Activated CD4-positive, alpha-beta memory T cell treated with anti-CD3 and anti-CD28 coated beads, Interleukin-2, amount 10 ng/mL, durations not matched to agents 7 days and 5 days (primary cell): ENCODE measurements at places on chromosomes 7 and 10.

DNA sequence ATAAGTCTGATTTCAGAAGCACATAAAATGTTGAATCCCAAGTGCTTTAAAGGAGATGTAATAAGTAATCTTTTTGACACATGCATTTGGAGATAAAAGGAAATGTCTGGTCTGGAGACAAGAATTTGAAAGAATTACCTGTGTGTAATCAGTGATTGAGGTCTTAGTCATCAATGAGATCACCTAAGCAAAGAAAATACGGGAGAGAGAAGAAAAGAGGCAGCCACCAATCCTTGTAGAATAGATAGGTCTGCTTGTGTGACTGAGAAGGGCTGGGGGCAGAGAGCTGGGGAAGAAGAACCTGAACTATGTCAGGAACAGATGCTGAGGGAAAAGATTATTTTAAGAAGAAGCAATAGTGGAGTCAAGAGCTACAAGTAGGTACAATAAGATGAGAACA, 49.3 kb upstream of the ITPRID1 start:
- DNase-seq, result no peak

DNA sequence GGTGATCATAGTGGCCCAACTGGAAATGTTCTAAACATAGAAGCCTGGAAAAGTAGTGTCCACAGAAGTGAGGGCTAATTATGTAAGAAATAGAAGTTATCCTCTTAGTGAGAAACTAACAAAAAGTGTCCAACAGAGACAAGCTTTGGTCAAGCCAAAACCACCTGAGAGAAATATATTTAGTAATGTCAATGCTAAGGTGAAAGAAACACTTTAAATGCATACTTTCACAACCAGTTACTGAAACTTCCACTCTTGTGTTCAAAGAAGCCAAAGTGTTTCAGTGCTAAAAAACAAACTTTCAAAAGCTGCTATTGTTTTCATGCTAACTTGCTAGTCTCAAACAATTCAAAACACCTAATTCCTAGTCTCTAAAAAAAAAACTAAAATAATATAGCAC, 18.1 kb downstream of the RAB11FIP2 start:
- DNase-seq, result no peak

DNA sequence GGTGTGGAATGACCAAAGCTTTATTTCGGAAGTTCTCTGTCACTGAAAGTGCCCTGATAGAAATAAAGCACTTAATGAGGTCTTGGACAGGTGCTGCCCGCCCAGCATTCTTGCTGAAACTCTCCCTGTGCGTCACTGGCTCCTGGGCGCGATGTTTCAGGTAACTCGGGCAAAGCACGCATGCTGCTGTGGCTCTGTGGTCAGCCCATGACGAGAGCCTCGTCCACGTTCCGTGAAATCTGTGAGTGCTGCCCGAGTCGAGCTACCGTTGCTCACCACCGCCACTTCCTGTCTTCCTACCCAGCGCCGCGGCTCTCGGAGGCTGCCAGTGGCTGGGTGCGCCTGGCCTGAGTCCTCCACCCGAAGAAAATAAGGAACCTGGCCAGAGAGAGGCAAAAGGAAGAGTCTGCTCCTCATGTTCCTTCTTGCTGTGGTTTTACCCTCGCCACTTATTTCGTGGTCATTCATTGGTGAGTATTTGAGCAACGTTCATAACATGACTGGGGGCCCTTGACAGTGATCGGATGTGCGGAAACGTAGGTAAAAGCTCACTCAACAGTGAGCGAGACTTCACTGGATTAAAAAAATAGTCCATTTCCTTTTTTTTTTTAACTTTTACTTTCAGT, 95.5 kb downstream of the MAP3K8 start:
- DNase-seq, result peak; percentile 90

DNA sequence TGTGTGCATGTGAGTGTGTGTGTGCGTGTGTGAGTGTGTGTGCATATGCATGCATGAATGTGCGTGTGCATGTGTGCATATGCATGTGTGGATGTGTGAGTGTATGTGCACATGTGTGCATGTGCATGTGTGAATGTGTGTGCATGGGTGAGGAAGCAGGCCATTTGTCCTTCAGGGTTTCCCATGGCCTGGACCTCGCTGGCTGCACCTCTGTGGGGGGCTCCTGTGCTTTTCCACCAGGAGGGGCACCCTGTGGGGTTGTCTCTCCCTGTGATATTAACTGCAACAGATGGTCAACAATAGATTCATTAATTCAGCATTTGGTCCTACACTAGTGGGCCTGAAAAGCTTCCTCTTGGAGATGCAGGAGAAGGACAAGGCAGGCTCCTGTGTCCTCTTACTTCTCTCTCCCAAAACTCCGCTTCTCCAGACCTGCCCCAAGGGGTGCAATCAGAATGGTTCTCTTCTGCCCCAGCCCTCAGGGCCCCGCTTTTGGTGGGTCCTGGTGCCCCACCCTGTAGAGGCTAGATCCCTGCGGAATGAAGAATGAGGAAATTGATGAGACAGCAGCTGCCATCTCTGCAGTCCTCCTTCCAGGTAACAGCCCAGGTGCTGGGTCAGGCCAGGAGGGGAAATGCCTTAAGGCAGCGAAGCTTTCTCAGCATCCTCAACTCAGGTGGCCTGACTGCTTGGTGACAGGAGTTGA, 41.5 kb upstream of the NUB1 start:
- DNase-seq, result no peak

- no peak for DNase-seq
Measured at GRCh38 chr10:74997163-74997562, 114.3 kb upstream of the SAMD8 start.

DNA sequence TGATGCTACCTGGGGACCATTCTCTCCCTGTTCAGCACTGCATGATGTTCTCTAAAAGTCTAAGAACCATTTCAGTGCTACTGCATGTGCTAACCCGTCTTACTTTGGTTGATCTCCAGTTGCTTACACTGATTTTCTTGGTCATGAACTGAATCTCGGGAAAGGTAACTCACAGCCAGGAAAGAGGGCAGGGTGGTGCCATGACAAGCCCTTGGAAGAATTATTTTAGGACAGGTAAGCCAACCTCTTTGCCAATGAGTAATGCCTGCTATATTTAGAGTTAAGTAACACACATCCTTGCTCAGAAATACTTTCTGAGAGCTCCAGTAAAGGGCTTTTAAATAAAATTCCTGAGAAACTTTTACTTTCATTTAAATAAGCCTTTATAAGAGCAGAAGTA, 126.7 kb downstream of the ARL4A start:
- no peak for DNase-seq

DNA sequence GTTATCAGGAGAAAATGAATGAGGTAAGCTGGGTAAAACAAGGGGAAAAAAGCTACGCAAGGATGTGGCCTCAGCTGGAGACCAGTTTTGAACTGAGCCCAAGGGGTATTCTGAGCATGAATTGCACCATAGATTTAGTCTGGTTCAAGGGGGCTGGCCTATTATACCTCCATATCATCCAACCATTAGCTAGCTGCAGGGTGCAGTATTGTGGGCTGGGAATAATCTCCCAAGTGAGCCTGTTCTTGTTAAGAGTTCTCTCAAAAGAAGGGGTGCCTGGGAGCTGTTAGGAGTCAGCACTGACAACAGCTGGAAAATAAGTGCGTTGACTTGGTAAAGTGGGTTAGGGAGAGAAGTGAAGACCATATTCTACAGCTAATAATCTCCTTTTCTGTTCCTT, 8.0 kb downstream of the TAS2R16 start:
- no peak for DNase-seq

DNA sequence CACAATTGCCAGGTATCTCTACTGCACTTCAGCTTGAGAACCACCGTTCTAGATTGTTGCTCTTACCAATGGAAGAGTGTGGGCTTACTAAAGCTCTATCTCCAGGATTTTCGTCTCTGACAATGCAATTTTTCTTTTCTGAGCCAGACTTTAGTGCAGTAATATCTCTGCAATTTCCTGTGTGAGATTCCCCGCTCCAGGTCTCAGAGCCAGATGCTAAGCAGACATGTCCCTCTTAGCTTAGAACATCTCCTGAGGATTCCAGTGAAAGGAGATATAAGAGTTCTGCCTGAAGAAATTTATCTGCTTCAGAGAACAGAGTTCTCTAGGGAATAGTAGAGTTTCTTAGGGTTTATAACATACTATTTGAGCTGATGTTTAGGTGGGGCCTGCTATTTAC, 82.0 kb downstream of the SND1 start:
- no peak for DNase-seq

DNA sequence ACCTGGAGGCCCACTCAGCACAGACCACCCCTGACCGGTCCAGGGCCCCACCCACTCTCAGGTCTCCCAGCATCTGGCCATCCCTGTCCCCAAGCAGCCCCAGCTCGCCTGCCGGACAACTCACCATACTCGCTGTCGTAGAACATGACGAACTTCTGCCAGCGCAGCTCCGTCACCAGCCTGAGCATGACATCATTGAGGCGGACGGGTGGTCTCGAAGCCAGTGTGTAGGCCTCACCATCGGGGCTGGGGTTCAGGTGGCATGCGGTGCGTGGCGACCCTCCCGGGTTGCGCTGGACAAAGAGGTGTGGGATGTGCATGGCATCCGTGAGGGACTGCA, 160.4 kb downstream of the GRID1 start:
- no peak for DNase-seq

- peak; percentile 87 for DNase-seq
Measured at GRCh38 chr7:129367700-129368388, 66.4 kb upstream of the STRIP2 start.

DNA sequence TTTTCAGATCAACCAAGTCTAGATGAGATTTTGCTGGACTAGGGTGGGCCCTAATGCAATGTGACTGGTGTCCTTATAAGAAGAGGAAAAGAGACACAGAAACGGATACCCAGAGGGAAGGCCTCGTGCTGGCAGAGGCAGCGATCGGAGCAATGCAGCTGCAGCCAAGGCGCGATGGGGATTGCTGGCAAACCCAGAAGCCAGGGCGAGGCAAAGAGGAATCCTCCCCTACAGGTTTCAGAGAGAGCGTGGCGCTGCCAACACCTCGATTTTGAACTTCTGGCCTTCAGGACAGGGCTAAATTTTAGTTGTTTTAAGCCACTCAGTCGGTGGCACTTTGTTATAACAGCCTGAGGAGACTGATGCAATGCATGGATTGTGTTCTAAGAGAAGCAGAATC, 157.1 kb upstream of the RHEB start:
- DNase-seq, result no peak

GRCh38 chr7:75048435-75049379, 24.9 kb downstream of the RCC1L start:
- no peak for DNase-seq

GRCh38 chr10:102608487-102608886, 35.8 kb upstream of the TRIM8 start:
- no peak for DNase-seq

GRCh38 chr10:131806646-131807317, 94.0 kb upstream of the PPP2R2D start:
- DNase-seq, result no peak

- DNase-seq, result no peak
Measured at GRCh38 chr10:113987805-113988204, 55.9 kb upstream of the ADRB1 start.

DNA sequence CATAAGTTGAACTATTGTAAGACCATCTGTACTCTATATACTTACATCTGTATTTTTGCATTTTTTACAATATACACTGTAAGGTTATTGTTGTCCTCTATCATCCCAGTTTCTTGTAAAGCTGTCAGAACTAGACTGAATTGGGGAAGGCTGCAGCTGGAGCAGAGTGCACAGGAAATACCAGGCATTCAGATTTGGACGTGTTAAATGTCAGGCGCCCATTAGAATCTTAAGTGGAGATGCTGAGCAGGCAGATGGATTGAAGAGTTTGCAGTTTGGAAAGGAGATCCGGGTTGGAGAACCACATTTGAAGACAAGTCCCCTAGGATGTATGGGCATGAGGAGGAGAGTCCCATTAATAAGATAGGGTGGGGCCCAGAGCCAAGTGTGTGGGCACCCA, 40.4 kb downstream of the MTURN start:
- no peak for DNase-seq

GRCh38 chr7:147803606-147804005, 787.0 kb upstream of the C7orf33 start:
- DNase-seq, result no peak

DNA sequence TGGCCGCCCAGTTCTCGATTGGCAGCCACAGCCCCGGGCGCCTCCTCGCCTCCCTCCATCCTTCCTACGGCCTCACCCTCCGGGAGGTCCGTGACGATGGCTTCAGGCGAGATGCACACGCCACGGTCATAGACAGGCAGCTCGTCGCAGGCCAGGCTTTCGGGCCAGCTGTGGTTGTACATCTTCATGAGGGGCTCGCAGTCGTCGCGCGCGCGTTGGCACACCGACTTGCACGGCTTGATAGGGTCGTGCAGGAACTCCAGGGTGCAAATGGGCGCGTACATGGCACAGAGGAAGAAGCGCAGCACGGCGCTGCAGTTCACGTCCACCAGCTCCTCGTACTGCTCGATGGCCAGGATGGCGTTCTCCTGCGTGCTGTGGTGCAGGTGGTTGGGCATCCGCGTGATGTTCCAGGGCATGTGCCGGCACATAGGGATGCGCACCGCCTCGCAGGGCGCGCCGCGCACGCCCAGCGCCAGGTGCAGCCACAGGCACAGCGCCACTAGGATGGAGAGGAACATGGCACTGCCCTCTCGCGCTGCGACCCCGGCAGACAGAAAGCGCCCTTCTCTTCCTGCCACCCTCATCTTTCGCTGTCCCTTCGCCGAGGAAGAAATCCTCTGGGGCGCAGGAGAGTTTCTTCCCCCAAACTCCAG, 472 bp downstream of the SFRP4 start:
- no peak for DNase-seq

DNA sequence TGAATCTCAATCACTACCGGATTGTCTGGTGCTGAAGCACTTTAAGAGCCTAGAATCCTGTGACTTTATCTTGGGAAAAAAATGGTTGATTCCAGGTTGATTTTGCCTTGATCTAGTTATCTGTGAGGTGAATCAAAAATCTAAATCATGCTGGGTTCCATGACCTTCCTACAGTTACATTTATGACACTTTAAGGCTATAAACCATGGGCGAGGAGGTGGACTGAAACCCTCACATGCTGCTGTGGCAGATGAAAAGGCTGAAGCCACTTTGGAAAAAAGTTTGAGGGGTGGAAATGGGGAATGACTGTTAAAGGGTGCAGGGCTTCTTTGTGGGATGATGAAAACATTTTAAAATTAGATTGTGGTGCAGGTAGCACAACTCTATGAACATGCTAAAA, 17.5 kb downstream of the SLC16A9 start:
- DNase-seq, result no peak

- DNase-seq, result no peak
Measured at GRCh38 chr10:128326251-128326650, 200.0 kb upstream of the MKI67 start.
